M059J (cell line): ENCODE measurements at places on chromosomes 2 and 18.

GRCh38 chr2:96530474-96531357 lies 5.8 kb upstream of the ARID5A start:
- no peak for DNase-seq

DNA sequence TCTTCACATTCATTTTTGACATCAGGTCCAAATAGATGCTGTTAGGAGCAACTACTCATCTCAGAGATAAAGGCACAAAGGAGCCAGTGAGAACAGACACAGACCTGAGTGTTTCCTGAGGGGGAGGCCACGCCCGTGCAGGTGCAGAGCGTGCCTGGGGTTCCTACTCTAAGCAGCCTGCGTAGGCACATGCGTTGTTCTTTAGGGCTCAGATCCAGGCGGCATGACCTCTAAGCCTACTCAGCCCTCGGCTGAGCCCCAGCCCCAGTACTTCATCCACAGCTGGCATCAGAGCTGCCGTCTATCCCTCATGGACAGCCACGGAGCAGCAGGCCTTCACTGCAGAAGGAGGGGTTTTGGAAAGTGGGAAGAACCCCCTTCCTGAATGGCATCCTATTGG lies 54.9 kb upstream of the PXDN start:
- no peak for DNase-seq

- DNase-seq, result no peak
Measured at GRCh38 chr2:212979046-212979612, 172.3 kb downstream of the IKZF2 start.

DNA sequence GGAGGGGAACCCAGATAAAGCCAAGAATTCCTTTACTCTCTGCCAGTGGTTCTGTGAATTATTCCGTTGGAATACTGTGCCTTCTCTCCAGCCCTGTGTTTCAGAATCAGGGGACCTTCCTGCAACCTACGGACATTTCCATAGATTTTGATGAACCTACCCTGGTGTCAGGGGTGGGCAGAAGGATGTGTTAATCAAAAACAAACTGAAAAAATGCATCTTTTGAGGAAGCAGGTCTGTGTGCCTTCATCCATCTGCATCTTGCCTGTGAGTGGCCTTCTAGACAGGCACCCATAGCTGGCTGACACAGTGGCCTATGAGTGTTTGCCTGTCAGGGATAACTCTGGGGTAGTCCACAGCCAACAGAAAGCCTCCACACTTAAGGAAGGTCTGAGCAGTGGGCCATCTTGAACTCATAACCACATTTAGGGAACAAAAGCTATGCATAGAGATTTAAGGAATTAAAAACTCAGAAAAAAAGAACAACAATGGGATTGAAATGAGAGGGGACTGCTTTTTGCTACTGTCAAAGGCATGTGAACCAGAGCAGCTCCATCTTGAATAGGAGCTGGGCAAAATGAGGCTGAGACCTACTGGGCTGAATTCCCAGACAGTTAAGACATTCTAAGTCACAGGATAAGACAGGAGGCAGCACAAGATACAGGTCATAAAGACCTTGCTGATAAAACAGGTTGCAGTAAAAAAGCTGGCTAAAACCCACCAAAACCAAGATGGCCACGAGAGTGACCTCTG lies 45.9 kb upstream of the ITGA6 start:
- DNase-seq, result no peak

GRCh38 chr2:207624185-207625013 lies 795 bp downstream of the METTL21A start:
- peak; percentile 72 for DNase-seq

- DNase-seq, result peak; percentile 43
Measured at GRCh38 chr2:222969491-222969890, 82.5 kb upstream of the KCNE4 start.

GRCh38 chr2:134527381-134527780 lies 191.4 kb downstream of the TMEM163 start:
- DNase-seq, result peak; percentile 25

- no peak for DNase-seq
Measured at GRCh38 chr2:18373081-18373480, 187.4 kb downstream of the RDH14 start.

- DNase-seq, result no peak
Measured at GRCh38 chr2:147255812-147256211, 589.0 kb upstream of the ACVR2A start.

DNA sequence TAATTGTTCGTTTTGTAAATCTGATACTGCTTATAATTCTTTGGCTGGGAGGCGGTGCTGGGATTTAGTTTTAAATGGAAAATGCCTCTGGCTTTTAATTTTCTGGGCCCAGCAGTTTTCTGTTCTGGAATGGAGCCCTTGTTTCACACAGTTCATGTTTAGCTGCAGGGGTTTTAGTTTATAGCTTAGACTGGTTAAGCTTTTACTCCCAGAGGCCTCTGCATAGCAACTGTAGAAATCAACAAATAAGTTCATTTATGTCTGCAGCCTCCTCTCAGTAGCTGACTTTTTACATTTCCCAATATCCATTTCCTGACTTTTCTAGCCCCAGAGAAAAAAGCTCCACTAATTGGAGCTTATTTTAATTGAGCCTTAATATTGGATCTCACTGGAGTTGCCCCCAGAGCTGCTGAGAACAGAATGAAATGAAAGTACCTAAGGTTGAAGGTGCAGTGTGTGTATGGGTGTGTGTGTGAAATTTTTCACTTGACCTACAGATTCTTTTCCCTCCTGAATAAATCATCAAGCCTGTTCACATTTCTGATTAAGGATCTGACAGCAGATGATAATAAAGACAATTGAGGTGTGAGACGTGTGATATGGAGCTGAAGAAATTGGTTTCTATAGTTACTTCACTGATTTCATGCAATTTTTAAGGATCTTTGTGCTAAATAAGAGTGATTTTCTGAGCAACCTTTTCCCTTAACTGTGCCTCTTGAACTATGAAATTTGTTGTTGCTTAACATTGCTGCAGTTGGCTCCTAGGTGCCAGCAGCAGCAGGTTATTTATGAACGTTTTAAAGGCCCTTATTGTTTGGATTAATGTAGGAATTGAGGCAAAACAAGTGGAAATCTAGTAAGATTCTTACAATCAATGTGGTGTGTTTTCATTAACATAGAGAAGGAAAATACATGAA lies 109.6 kb downstream of the TAF4B start:
- DNase-seq, result peak; percentile 65

DNA sequence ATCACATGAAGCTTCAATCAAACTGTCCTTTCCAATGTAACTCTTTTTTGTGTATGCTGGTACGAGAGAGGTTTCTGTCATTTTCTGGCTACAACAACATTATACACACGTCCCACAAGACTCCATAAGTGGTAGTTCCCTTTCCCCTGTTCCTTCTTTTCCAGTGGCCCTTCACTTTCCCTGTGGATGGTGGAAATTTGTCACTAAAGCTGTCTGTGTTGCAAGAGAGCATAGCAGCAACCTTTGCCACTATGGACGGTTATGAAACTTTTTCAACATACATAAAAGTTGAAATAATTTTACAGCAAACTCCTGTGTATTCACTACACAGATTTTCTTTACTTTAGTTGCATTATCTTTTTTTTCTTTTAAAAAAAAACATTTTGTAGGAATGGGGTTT lies 18.7 kb downstream of the DBI start:
- no peak for DNase-seq

GRCh38 chr2:119463136-119463535 lies 31.5 kb downstream of the TMEM37 start:
- peak; percentile 12 for DNase-seq

DNA sequence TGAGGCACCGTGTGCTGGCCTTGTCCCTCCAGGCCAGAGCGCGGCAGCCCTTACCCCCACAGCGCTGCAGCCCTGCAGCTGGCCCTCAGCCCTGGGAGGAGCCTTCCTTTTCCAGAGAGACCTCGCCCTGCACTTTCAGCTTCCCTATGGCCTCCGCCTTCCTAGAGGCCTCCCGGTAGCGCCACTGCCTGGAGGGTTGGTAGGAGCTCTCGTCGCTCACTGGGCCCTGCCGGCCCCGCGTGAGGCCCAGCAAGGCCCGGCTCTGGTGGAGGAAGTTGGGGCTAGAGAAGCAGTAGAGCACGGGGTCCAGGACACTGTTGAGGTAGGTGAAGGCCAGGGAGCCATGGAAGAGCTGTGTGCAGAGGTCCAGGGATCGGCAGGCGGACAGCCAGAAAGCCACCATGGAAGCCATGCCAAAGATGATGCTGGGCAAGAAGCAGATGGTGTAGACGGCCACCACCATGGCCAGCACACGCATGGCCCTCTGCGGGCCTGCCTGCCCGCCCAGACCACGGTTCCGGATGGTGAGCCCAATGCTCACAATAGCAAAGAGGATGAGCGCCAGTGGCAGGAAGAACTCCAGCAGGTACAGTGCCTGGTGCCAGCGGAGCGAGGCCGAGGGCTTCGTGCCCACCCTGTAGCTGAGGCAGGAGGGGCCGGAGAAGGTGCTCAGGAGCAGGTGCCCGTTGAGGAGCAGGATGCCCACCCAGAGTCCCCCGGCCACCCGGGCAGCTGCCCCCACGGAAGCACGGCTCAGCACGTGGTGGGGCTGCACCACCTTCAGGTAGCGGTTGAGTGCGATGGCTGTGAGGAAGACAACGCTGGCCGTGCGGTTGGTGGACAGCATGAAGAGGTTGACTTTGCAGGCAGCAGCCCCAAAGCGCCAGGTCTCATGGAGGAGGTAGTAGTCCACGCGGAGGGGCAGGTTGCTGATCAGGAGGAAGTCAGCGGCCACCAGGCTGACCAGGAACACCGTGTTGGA lies 821 bp downstream of the OXER1 start:
- no peak for DNase-seq

GRCh38 chr2:161243312-161243711 lies 64.9 kb upstream of the PSMD14 start:
- DNase-seq, result no peak

GRCh38 chr18:13877157-13877556 lies 38.2 kb downstream of the MC2R start:
- DNase-seq, result no peak

DNA sequence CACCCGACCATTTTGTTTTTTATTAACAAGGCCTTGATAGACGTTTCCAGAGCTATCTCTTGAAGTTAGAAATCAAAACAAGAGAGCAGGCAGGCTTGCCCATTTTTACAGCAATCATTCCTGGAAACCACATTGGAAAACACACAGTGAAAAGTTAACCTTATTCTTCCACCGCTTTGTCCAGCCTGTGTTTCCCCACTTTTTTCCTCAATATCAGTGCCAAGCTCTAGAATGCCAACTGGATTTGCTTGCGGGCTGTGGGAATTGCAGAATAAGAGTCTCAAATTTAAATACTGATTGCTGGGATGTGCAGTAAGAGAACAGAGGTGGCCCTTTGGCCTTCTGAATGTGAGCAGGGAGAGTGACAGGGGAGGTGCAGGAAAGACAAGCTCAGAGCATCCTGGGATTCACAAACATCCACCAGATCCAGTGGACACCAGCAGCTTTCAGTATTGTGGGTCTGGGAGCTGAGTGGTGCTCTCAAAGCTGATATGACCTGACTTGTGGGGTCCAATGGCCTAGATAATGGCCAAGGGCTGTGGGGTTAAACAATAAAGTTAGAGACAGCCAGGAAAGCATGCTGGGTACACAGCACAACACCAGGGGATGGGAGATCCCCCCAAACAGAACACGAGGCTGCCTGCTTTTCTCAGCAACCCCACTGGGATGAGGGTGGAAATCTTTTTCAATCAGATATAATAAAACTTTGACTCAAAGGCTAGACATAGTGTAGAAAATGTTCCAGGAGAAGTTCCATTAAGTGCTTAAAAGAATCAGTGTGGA lies 15.5 kb downstream of the CYP1B1 start:
- DNase-seq, result no peak

DNA sequence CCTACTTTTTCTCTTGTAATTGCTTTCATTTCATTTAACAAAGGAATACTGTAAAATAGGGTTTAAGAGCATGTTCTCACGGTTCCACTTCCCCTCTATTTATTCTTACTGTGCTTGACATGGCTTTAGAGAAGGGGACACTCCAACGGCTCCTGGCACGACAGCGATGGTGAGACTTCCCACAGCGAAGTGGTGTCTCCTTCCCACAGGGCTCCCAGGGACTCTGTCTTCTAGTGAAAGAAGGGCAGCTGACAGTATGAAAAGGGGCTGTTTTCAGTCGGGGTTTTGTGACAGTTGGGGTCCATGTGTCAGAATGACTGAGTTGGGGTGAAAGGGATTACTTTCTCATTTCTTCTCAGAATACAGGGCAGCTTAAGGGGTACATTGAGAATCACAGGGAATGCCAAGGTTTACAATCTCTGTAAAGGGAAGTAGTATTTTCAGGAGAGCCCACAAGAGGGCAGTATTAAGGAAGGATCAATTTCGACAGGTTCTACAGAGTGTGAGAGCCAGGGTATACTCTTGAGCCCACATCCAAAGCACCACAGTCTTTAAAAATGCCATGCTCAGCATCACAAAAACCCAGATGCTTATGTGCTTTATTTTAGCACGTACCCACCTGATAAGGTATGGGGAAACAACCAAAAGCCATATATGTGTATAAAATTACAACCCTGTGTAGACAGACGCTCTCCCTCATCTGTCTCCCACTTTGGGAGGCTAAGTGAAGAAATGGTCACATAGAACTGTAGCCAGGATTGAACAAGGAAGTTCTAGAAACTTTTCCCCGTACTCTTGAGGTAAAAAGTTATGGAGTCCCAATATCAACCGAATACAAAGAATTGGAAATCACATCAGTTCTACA lies 31.3 kb upstream of the RAPGEF4 start:
- DNase-seq, result peak; percentile 31

GRCh38 chr2:224883700-224884099 lies 158.6 kb downstream of the DOCK10 start:
- DNase-seq, result no peak

GRCh38 chr2:64319896-64320295 lies 134.1 kb upstream of the LGALSL start:
- DNase-seq, result no peak

DNA sequence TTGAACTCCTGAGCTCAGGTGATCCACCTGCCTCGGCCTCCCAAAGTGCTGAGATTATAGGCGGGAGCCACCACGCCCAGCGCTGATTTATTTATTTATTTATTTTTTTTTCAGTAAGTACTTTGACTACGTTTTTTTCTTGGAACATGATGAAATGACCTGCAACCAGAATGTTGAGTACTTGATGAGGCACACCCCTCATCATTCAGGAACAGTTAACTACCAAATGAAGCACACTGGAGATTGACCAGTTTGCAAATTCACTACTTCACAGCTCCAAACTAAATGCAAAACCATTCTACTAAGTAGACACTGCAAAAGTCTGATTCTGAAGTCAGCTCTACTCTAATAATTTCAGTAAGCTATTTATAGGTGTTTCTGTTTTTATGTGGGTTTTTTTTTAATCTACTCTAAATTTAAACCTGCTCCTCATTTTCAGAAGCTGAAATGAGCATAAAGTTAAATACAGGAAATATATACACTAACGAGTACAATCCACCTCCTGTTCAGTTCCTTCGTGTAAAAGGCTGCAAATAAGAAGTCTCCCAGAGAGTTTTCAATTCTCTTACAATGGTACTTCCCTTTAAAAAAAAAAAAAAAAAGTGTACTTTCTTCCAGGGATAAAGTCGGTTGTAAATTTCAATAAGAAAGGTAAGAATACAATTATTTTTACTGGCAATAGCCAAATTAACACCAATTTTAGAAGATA lies 1.4 kb downstream of the GFPT1 start:
- DNase-seq, result no peak

- no peak for DNase-seq
Measured at GRCh38 chr2:212136216-212136795, 402.3 kb downstream of the ERBB4 start.
